ENCODE measurements at places on chromosomes 4 and X. TPM values are rescaled to one million over a fixed set of nuclear protein-coding genes. Genes with fewer than 3 reads are reported as not detected.

GRCh38 chr4:15868111-15868510, 70.4 kb downstream of the FGFBP1 start:
- DNase-seq: no peak

DNA sequence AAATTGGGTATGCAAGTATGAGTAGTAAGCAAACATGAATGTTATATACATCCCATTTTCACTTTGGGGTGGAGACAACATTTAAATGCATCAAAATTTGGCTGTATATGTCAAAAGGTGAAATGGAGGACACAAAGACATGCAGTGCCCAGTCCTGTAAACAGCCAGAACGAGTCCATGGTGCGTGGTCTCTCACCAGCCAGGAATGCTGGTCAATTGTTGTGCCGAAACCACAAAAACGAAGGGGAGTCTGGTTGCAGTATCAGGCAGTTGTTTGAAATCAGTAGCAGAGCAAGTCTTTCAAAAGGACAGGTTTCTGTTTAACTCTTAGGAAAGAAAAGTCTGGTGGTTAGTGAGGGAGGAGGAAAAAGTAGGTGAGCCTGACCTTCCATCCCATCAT, 22.3 kb upstream of the RNF150 start:
- no peak for DNase-seq

GRCh38 chr4:107862658-107863057, 37.9 kb downstream of the SGMS2 start:
- DNase-seq: peak; percentile 69

GRCh38 chrX:13994104-13994503, 35.6 kb downstream of the GEMIN8 start:
- no peak for DNase-seq

GRCh38 chr4:13539619-13540445, 4.5 kb downstream of the NKX3-2 start:
- DNase-seq: no peak

The TEX13B gene
- total RNA-seq: not detected

The SLC10A3 gene
- 27.1 TPM for total RNA-seq

The ETDB gene
- total RNA-seq: not detected

The PGAM4 gene
- not detected for total RNA-seq

All from Calu3 (cell line).